ENCODE measurements at places on chromosomes 6 and 20. TPM values are rescaled to one million over a fixed set of nuclear protein-coding genes. Genes with fewer than 3 reads are reported as not detected.

The CLIC5 gene
- total RNA-seq: 5.6 TPM

The MROH8 gene
- total RNA-seq: 6.2 TPM

The IP6K3 gene
- 0.32 TPM for total RNA-seq

GRCh38 chr6:10163203-10163962 lies 251.5 kb downstream of the TFAP2A start:
- no peak for ATAC-seq

GRCh38 chr20:54126806-54127655 lies 46.8 kb downstream of the CYP24A1 start:
- no peak for ATAC-seq

GRCh38 chr6:45535933-45536332 lies 158.2 kb upstream of the SUPT3H start:
- ATAC-seq: no peak

All from gastroesophageal sphincter (tissue), 4 donors.